Left ventricle myocardium superior (tissue), 1 donor: ENCODE measurements at places on chromosomes 2 and 18.

DNA sequence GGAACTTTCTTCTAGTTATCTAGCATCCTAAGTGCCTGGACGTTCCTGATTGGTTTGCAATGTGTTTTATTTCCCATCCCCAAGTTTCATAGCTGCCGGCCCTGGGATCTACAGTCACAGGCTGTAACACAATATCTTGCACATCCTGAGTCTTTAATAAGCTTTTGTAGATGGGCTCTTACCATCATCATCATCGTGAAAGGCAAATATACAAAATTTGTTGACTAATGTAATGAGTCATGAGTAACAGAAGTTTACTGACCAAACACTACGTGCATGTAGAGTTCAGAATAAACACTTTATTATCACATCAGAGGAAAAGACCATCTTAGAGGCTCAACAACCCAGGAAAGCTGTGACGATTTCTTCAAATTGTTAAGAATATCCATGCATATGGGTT is 8.1 kb upstream of the TYMS start:
- no peak for DNase-seq

- no peak for DNase-seq
These were observed 178.3 kb upstream of the SERPINE2 start for GRCh38 chr2:224217233-224217961.

GRCh38 chr2:85215448-85216401 is 82.5 kb downstream of the TCF7L1 start:
- no peak for DNase-seq

GRCh38 chr2:216057688-216058193 is 23.9 kb downstream of the PECR start:
- DNase-seq, result no peak

GRCh38 chr18:4060427-4061281 is 394.5 kb downstream of the DLGAP1 start:
- DNase-seq, result no peak

- no peak for DNase-seq
These were observed 74.4 kb downstream of the MAP4K4 start for GRCh38 chr2:101771910-101772321.

DNA sequence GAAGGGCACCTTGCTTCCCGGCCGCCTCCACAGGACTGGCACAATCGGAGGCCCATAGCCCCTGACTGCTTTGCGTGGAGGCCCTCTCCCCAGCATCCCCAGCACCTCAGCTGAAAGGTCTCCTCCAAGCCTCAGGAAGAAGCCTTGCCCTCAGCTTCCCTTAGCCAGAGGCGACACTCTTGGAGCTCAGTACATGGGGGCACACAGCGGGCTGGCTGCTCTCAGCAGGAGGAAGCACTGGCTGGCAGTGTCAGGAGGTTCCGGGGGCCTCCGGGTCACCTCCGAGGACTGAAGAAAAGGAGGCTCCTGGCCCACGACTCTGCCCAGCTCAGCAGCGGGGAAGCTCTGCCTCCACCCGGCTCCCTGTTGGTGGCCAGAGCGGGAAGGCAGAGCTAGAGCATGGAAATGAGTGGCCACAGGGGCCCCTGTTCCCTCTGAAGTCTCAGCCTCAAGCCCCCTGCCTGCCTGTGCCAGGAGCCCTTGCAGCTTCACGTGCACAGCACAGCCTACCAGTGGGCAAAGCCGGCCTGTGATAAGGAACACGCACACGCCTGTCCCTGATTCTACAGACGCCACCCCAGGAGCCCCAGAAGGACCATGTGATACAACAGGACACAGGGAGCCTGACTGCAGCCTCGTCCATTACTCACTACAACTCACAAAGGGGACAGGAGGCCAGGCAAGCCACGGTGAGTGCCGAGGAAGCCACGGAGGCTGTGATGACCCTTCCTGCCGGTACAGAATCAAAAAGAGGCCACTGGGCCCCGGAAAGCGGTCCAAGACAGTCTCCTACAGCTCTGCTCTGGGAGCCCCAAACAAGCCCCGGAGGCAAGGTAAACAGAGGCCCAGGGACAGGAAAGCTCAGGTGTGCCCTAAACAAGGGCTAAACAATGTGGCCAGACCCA is 15.5 kb downstream of the HDAC4 start:
- DNase-seq, result no peak

- no peak for DNase-seq
These were observed 5.2 kb upstream of the ARMC9 start for GRCh38 chr2:231193216-231193615.

DNA sequence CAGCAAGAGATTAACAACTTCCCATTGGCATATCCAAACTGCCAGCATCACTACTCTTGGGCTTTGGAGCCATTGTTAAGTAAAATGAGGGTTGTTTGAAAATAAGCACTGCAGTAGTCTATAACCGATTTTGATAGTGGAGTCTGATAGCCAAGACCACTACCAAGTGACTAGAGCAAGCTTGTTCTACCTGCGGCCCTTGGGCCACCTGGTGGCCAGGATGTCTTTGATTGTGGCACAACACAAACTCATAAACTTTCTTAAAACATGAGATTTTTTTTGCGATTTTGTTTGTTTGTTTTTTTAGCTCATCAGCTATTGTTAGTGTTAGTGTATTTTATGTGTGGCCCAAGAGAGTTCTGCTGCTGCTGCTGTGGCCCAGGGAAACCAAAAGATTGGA is 11.0 kb downstream of the UBE2E3 start:
- DNase-seq, result no peak

GRCh38 chr2:43010438-43011157 is 215.8 kb downstream of the ZFP36L2 start:
- DNase-seq, result no peak

GRCh38 chr2:156333274-156333950 is 891 bp upstream of the NR4A2 start:
- DNase-seq, result no peak

DNA sequence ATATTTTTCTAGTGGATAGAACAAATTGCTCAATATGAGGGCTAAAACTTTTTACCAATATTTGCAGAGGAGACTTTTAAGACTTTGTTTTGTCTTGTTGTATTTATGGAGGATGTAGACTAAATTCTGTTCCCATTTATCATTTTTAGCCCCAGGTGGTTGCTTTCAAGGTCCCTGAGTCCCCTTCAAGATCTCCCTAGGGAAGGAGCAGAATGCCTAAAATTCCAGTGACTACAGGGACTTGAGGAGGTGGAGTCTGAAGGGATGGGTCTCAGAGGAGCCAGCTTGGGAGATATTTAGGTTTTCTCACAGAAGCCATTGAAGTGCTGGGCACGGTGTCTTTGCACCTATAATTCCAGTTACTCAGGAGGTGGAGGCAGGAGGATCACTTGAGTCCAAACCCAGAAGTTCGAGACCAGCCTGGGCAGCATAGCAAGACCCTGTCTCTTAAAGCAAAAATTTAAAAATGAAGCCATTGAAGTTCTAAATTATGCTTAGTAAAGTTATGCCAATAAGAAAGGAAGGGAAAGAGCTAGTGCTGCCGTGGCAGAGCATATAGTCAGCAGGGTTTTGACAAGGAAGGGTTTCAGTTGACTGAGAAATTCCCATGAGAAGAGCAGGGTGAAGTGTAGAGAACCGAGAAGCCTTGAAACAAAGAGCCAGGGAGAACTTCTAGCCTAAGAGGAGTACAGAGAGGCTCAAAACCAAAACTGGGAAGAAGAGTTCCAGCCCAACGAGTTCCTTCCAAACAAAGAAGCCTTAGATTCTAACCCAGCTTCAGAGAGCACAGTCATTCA is 43.4 kb downstream of the COMMD1 start:
- DNase-seq, result no peak

GRCh38 chr2:71560638-71561011 is 107.3 kb downstream of the DYSF start:
- no peak for DNase-seq

- DNase-seq, result no peak
These were observed 231.8 kb downstream of the MBD5 start for GRCh38 chr2:148252646-148253045.

DNA sequence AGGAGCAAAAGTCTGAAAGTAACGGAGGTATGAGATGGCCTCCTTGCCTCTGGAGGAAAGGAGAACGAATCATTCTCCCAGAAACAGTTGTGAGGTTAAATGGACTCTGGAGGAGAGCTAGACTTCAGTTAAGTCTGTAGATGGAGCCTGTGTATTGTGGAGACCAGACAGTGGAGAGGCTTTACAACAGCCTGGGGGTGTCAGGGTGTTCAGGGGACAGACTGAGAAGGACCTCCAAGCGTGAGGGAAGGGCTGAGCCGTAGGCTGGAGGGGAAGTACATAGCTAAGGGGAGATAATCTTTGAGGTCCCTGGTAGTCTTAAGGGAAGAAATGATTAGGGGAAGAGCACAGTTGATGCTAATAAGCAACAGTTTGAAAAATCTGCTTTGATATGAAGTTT is 76.6 kb downstream of the GALNT1 start:
- DNase-seq, result no peak

GRCh38 chr18:46541626-46542189 is 115.3 kb downstream of the LOXHD1 start:
- no peak for DNase-seq

DNA sequence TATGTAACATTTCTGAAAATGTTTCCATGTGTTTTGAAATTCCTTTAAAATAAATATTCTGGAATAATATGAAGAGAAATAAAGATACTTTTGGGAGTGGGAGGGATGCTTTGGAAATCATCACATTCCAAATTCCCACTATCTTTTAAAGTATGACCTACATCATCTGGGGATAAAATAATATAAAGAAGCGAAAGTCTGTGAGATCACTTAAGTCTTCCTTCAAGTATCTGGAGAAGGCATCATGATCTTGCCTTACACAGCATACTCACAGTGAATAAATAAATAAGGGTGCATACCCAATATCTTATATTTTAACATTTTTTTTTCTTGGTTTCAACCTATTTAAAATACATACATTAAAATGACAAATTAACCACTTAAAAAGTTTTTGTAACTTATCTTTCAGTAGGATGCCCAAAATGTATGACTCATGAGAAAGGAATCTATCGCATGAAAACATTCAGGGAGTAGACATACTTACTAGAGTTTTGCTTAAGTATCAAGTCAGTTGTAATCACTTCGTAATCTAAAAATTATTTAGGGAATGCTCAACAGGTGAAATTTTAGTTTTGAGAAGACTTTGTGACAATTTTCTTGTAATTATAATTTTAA is 248.3 kb upstream of the COL3A1 start:
- DNase-seq, result no peak

- DNase-seq, result peak; percentile 94
These were observed 32.6 kb upstream of the E2F6 start for GRCh38 chr2:11498543-11499034.

DNA sequence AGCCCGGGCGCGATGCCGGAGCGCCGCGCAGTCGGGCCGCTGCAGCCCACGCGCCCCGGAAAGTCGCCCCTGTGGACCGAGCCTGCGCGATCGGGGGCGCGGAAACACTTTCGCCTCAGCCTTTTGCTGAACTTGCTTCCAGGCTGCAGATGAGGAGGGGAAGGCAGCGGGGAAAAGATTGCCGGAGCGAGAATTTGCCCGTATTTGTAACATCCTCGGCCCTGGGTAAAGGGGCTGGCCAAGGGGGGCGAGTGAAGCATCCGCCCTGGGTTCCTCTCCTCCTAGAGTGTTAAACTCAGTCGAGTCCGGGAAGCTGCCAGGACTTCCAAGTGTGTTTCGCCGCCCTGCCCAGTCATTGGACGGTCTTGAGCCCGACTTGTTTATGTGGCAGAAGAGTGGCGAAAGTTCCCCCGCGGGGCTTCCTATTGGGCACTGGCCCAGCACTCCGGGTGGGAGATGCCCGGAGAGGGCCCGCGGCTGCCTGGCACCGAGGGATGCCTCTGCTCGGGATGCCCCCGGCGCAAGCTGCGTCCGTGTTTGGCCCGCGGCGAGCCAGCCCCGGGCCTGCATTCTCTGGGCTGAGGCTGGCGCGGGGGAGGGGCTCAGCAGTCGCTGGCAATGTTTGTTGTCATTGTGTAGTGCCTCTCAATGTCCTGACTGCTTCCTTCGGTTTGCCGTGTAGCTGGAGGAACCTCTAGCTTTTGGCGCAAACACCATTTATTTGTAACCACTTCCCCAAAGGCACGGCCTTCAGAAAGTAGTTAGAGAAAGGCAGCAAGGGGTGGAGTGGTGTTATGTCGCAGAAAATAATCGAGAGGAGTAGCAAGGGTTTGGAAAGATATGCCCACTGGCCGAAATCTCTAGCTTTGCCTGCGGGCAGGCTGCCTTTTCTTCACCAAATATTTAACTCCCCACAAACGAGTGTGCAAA is 1.1 kb downstream of the CYBRD1 start:
- peak; percentile 83 for DNase-seq
